ENCODE measurements at places on chromosomes 1 and 21.

GRCh38 chr1:38563942-38564735, 295.4 kb downstream of the RRAGC start:
- DNase-seq: no peak

DNA sequence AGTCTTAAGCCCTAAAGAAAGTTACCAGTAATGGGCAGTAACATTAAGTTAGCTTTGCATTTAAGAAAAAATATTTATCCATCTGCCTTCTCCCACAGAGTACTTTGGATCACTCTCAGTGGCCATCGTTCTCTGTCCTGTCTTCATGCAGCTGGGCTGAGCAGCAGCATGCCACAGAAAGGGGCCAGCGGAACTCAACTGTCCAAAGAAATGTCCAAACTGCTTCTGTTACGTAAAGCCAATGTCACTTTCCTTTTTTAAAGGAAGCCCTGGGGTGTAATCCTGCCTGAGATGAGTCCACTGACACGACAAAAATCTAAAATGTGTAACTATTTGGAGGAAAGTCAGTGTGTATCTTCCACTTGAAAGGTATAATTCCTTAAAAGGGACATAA, 291.6 kb downstream of the SMYD3 start:
- no peak for DNase-seq

GRCh38 chr1:209655411-209656231, 3.4 kb upstream of the LAMB3 start:
- no peak for DNase-seq

DNA sequence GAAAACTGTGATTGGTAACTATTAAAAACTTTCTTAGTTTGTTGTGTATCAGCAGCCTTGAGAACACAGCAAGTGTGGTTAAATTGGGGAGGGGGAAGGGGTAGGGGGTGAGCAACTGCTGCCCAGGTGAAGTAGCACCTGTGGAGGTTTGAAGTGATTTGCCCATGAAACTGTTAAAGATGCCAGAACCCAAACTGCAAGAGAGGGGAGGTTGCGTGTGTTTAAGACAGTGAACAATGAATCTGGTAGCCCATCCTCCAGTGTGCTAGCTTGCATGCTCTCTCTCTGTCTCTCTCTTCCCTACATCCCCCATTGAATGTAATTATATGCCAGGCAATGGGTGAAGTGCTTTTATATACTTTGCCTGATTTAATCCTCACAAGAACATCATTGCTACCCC, 154.7 kb downstream of the RUNX1 start:
- no peak for DNase-seq

DNA sequence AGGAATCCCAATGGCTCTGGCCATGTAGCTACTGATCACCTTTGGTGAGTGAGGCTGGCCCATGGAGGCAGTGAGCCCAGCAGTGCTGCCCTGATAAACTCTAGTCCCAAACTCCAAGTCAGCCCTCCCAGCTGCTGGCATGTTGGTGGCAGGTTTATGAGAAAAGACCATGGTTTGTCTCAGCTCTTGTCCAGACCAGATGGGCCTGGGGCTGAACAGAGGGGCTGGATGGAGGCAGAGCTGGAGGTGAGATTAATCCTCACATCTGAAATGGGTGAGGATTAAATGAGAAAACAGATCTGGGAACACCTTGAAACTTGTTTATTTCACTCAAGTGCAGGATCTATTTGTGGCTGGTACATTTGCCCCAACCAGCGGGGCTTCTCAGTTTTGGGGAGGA, 3.2 kb downstream of the TMEM269 start:
- DNase-seq: no peak

- DNase-seq: no peak
These were observed 16.5 kb downstream of the S100A6 start for GRCh38 chr1:153519242-153519641.

GRCh38 chr21:39852021-39852721, 15.1 kb upstream of the PCP4 start:
- DNase-seq: no peak

GRCh38 chr1:199226163-199226562, 587.3 kb downstream of the PTPRC start:
- DNase-seq: peak; percentile 48

DNA sequence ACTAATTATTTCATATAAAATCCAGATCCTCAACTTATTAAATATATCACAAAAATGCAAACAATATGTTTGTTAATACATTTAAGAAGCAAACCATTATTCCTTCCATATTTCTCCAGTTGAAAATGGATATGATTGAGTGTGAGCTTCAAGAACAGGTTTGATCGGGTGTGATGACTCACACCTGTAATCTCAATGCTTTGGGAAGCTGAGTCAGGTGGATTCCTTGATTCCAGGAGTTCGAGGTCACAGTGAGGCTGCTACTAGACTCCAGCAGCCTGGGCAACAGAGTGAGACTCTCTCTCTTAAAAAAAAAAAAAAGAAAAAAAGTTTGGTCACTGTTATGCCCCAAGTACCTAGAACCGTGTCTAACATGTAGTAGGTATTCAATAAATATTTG, 42.9 kb upstream of the RRP15 start:
- DNase-seq: no peak

GRCh38 chr1:17021896-17022295, 10.2 kb upstream of the ATP13A2 start:
- DNase-seq: no peak

Data from activated CD8-positive, alpha-beta T cell treated with anti-CD3 and anti-CD28 coated beads for 36 hours (primary cell).